Pons (tissue), 1 donor: ENCODE measurements at places on chromosomes 6 and 20.

GRCh38 chr6:30821862-30822784 is 62.2 kb upstream of the DDR1 start:
- DNase-seq: peak; percentile 69

GRCh38 chr20:38222231-38222922 is 38.2 kb downstream of the KIAA1755 start:
- no peak for DNase-seq

- no peak for DNase-seq
Measured at GRCh38 chr6:14896475-14896874, 349.4 kb upstream of the JARID2 start.

DNA sequence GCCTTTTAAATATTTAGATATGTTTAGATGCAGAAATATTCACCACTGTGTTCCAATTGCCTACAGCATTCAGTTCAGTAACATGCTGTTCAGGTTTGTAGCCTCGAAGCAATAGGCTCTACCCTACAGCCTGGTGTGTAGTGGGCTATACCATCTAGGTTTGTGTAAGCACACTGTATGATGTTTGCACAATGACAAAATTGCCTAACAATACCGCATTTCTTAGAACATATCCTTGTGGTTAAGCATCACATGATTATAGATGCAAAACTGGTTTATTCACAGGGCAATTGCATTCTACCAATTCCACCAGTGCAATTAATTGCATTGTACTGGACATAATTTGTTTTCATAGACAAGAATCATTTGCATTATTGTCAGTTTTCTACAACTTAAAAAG is 7.9 kb upstream of the SLC22A16 start:
- DNase-seq: no peak
